ENCODE measurements at places on chromosomes 11 and 22.

DNA sequence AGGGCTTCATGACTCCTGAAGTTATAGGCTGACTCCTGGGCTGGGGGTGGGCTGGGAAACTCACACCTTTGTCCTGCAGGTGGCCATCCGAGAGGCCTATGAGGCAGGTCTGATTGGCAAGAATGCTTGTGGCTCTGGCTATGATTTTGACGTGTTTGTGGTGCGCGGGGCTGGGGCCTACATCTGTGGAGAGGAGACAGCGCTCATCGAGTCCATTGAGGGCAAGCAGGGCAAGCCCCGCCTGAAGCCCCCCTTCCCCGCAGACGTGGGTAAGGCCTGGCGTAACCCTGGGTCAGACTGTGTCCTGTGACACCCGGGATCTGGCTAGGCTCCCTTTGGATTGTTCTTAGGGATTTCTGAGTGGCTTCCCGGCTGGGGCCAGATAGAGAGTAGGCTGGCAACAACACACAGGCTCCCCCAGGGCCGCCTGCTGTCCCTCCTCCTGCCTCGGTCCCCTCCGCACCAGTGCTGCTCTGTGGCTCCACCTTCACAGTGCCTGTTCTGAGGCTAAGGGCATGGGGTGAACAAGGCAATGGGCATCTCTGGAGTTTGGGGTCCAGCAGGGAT lies 3.6 kb downstream of the NDUFV1 start:
- no peak overlapping the region for H3K4me3 ChIP-seq
- no peak overlapping the region for H3K27ac ChIP-seq
- H3K27me3 ChIP-seq: no peaks in the 10 kb centered on the region
- peaks cover 28% of the 10 kb centered on the region for H3K36me3 ChIP-seq
- peaks cover 16% of the 10 kb centered on the region for H3K4me1 ChIP-seq

DNA sequence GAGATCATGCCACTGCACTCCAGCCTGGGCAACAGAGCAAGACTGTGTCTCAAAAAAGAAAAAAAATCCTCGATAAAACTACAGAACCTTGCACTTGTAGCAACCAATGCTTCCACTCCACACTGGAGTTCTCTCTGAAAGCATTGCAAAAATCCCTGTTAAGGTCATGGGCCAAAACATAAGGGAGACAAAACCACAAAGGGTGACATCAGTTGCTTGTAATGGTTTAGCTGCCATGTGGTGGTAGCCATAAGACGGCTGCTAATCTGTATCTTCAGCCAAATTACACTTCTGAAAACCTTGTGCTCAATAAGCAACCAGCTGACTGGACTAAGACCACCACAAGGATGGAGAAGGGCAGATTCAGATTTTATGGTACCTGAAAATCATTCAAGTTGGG lies 20.6 kb upstream of the TPH1 start:
- no peaks in the 10 kb centered on the region for H3K27me3 ChIP-seq
- no peak overlapping the region for H3K27ac ChIP-seq
- no peaks in the 10 kb centered on the region for H3K36me3 ChIP-seq
- H3K4me1 ChIP-seq: no peaks in the 10 kb centered on the region

- H3K27ac ChIP-seq: no peak overlapping the region
- no peaks in the 10 kb centered on the region for H3K27me3 ChIP-seq
- no peak for DNase-seq
Observed at GRCh38 chr11:106998116-106998915, 20.0 kb downstream of the GUCY1A2 start.

GRCh38 chr11:66462911-66463310 lies 3.8 kb upstream of the PELI3 start:
- H3K27me3 ChIP-seq: no peaks in the 10 kb centered on the region
- H3K4me1 ChIP-seq: peaks cover 17% of the 10 kb centered on the region
- peak; percentile 52 for DNase-seq
- H3K27ac ChIP-seq: no peak overlapping the region
- H3K36me3 ChIP-seq: no peaks in the 10 kb centered on the region

DNA sequence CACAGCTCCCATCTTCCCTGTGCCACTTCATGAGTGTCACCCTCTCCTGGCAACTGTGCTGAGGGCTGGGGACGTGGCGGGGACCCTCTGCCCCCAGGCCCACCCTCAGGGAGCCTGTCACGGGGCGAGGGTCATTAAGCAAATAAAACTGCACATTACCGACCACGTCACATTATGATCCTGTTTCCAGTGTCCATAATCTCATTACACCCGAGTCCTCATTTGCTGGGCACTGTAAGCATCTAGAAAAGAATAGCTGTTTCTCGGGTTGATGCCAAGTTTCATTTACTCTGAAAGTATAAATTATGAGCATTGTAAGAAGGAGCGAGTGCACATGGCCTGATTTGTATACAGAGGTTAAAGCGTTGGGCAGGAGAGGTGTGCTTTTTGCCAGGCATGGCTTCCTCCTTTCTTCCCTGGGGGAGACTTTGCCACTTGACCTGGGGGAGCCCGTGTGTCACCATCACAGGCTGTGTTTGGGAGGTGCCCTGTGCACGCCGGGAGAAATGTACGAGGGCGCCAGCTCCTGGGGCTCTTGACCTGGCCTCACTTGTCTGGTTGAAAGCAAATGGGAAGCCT lies 50.5 kb downstream of the LRP5 start:
- peaks cover 35% of the 10 kb centered on the region for H3K36me3 ChIP-seq
- H3K27me3 ChIP-seq: no peaks in the 10 kb centered on the region
- H3K4me3 ChIP-seq: no peak overlapping the region
- H3K27ac ChIP-seq: no peak overlapping the region
- no peak for DNase-seq

DNA sequence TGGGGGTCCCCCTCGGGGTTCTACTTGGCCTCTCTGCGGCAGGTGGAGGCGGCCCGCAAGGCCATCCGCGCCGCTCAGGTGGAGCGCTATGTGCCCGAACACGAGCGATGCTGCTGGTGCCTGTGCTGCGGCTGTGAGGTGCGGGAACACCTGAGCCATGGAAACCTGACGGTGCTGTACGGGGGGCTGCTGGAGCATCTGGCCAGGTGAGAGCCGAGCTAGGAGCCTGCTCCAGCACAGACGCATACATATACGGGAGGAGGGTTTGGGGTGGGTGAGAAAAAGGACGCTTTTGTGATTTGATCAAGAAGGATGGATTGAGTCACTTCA lies 415 bp downstream of the CENATAC start:
- DNase-seq: peak; percentile 11
- peak overlapping the region; percentile 77 for H3K4me3 ChIP-seq
- H3K4me1 ChIP-seq: peaks cover 38% of the 10 kb centered on the region
- H3K27ac ChIP-seq: peak overlapping the region; percentile 41
- no peaks in the 10 kb centered on the region for H3K27me3 ChIP-seq
- peaks cover 32% of the 10 kb centered on the region for H3K36me3 ChIP-seq

DNA sequence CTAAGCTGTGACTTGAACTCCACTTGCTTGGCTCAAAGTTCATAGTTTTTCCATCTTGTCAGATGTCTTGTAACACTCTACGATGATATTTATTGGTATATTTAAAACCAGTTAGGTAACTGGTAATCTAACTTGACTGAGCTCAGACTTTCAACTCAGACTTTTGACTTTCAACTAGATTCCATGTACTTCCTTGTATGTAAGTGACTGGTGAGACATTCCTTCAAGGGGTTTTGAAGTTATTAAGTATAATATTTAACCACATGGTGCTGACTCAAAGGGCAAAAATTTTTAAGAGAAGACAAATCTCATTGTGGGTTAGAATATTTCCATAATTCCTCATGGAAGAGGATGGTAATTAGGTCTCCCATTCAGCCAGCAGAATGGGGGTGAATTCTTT lies 631.3 kb upstream of the ANO5 start:
- H3K27me3 ChIP-seq: no peaks in the 10 kb centered on the region
- DNase-seq: no peak
- H3K4me1 ChIP-seq: no peaks in the 10 kb centered on the region
- no peak overlapping the region for H3K27ac ChIP-seq
- no peaks in the 10 kb centered on the region for H3K36me3 ChIP-seq
- no peak overlapping the region for H3K4me3 ChIP-seq

DNA sequence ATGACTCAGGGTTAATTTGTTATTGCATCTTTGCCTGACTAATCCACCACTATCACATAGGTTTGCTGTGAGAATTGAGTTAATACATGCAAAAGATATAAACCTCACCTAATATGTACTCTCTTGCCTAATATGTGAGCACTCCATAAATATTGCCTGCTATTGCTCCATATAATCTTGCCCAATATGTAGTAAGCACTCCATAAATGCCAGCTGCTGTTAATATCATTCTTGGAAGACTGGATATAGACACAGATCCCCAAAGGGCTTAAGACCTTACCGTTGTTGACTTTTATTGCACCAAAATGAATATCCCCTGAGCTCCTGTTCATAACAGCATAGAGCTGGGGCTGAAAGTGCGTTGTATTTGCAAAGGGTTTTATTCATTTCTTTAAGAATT lies 27.0 kb upstream of the LRRC55 start:
- H3K36me3 ChIP-seq: no peaks in the 10 kb centered on the region
- H3K4me1 ChIP-seq: no peaks in the 10 kb centered on the region
- peaks cover 48% of the 10 kb centered on the region for H3K27me3 ChIP-seq
- no peak for DNase-seq
- H3K27ac ChIP-seq: no peak overlapping the region

DNA sequence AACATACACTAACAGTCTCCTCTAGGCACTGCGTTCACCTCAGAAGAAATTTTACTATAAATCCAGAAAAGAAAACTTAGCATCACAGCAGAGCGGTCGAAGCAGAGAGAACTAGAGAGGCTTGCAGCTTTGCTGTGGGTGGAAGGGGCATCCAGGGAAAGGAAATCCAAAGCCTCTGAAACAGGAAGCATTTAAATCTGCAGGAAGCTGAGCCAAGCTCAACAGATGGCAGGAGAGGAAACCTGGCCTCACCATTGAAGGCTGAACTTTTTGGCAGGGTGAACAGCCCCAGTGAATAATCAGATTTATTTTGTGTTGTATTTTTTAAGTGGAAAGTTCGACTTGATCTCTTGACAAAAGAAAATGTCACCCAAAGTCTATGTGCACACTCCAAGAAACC lies 858.1 kb downstream of the OPCML start:
- H3K27ac ChIP-seq: no peak overlapping the region
- H3K36me3 ChIP-seq: no peaks in the 10 kb centered on the region
- H3K4me3 ChIP-seq: no peak overlapping the region
- no peaks in the 10 kb centered on the region for H3K4me1 ChIP-seq
- H3K27me3 ChIP-seq: no peaks in the 10 kb centered on the region

GRCh38 chr11:102499931-102500330 lies 30.6 kb downstream of the MMP7 start:
- DNase-seq: no peak
- H3K4me3 ChIP-seq: no peak overlapping the region
- no peak overlapping the region for H3K27ac ChIP-seq
- H3K4me1 ChIP-seq: peaks cover 8% of the 10 kb centered on the region
- no peaks in the 10 kb centered on the region for H3K36me3 ChIP-seq

DNA sequence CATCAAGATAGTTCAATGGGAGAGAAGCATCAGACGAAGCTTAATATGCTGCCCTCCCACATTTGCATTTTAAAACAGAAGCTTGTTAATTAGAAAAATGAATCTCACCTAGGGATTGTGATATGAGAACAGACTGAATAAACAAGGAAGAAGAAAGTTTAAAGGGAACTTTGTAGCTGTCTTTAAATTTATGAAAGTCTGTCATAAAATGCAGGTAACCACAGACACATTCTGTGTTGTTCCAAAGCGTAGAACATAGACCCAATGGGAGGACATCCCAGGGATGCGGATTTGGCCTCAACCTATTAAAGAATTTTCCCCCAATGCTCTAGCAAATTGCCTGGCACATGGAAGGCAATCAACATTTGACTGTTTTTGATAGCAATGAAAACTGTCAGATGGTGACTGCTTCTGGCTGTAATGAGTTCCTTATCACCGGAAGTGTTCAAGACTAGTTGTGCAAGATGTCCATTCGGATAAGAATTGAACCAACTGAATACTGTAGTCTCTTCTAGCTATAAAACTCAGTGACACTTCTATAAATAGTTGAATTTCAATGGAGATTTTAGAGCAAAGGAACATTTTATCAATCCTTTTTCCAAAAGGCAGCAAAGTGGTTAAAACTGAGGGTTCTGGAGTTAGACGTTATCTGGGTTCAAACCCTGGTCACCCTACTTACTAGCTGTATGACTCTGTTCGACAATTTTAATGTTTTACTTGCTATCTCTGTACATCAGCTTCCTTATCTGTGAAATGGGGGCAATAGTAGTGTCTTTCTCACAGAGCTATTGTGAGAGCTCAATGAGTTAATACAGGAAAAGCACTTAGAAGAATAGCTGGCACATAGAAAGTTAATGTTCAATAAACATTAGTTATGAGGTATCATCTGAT lies 64.9 kb downstream of the LIF start:
- no peaks in the 10 kb centered on the region for H3K36me3 ChIP-seq
- no peaks in the 10 kb centered on the region for H3K27me3 ChIP-seq
- H3K27ac ChIP-seq: no peak overlapping the region
- no peak for DNase-seq

DNA sequence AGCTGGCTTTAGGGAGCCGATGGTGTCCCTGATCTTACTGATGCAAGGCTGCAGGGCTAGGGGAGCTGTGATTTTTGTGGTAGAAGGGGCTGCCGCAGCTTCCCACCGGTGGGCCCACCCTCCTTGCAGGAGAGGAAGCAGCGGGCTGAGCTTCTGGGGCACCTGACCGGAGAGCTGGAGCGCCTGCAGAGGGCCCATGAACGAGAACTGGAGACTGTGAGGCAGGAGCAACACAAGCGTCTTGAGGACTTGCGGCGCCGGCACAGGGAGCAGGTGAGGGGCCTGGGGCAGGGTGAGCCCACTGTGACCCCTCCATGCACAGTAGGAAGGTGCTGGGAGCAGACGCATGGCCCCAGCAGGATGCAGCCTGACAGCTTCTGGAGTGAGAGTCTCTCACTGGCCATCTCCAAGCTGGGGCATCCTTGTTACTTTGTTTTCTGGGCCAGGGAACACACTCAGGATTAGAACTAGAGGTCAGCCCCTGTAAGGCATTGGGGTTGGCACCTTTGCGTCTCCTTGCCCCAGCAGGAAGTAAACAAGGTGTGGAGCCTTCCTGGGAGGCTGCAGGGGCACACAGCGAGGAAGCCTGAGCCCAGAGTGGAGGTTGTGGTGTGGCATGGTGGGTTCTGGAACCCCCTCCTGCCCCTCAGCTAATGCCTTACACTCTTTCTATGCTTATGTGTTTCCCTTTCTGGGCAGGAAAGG lies 66.7 kb downstream of the CEP164 start:
- H3K27me3 ChIP-seq: no peaks in the 10 kb centered on the region
- H3K27ac ChIP-seq: no peak overlapping the region
- DNase-seq: no peak

DNA sequence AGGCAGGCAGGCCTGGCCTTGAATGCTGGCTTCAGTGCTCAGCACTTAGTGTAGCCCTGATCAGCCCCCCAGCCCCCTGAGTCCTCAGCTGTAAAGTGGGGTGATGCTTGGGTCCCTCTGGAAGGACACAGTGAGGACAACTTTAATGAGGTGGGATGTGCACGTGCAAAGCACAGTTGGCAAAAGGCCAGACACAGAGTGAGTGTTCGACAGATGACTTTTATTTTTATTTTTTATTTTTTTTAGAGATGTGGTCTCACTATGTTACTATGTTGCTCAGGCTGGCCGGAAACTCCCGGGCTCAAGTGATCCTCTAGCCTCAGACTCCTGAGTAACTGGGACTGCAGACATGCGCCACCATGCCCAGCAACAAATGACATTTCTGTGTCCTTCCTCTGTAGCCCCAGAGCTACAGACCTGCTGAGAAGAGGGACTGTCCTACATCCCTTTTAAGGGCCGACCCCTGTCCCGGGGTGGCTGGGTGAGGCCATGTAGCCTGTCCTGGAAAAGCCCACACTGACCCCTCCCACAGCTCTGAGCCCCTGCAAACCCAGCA lies 6.9 kb upstream of the C11orf96 start:
- H3K27me3 ChIP-seq: no peaks in the 10 kb centered on the region
- no peak for DNase-seq
- no peaks in the 10 kb centered on the region for H3K36me3 ChIP-seq
- no peak overlapping the region for H3K27ac ChIP-seq
- peaks cover 15% of the 10 kb centered on the region for H3K4me1 ChIP-seq
- H3K4me3 ChIP-seq: no peak overlapping the region

- DNase-seq: no peak
- H3K4me1 ChIP-seq: peaks cover 15% of the 10 kb centered on the region
- no peaks in the 10 kb centered on the region for H3K27me3 ChIP-seq
- peak overlapping the region; percentile 66 for H3K27ac ChIP-seq
Observed at GRCh38 chr22:40397396-40397795, 27.0 kb downstream of the SGSM3 start.
